Stimulated activated CD4-positive, alpha-beta T cell treated with anti-CD3 and anti-CD28 coated beads, Interleukin-12 subunit alpha, Interleukin-12 subunit beta, amount 100 ng/mL, for 4 hours (primary cell): ENCODE measurements at places on chromosomes 7 and 10.

GRCh38 chr7:121084256-121084655 is 95.7 kb downstream of the CPED1 start:
- no peak for DNase-seq

- no peak for DNase-seq
These were observed 112.3 kb downstream of the ARHGAP12 start for GRCh38 chr10:31816318-31816717.

GRCh38 chr7:43193893-43194292 is 81.4 kb downstream of the HECW1 start:
- no peak for DNase-seq

GRCh38 chr10:111435871-111436270 is 359.0 kb downstream of the ADRA2A start:
- no peak for DNase-seq

- no peak for DNase-seq
These were observed 744.7 kb downstream of the KCNMA1 start for GRCh38 chr10:76892766-76893479.

- DNase-seq = peak; percentile 51
These were observed 737 bp downstream of the ZMIZ1 start for GRCh38 chr10:79069325-79070080.

DNA sequence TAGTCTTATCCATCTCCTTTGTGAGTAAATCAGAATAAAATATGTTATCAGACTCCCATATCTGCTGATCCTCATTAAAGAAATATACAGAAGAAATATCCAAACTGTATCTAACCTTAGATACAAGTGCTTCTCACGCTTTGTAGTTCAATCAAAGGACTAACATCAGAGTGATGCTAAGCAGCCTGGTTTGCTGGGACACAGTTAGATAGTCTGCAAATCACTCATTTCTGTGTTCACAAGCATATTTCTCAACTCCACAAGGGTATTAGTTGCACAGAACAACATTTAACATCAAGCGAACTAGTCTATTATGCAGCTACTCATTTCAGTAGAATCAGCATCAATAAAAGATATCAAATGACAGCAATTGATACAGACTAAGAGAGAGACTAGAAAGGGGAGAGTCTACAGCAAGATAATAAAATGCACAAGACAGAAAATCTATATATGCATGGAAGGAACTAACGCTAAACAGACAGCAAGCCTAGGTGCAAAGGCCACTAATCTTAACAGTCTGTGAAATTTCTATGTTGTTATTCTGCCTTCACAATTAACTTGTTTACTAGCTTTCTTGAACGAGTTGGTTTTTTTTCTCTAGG is 30.0 kb downstream of the DNAJC12 start:
- DNase-seq = no peak

DNA sequence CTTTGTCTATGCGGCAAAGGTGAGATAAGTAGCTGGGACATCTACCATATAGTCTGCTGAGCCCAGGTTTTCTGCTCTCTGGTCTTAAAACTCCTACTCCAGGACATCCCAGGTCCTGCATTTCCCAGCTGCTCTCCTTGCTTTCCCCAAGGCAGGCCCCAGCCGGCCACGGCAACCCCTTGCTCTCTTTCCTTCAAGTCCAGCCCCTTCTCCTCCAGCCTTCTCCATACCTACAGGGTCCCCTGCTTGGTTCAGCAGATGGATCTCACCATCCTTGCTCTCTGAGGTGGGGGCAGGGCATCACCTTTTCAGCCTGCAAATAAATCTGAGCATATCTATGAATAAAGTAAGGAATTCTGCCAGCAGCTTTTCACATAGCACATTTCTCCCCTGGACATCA is 8.7 kb downstream of the GIMAP5 start:
- no peak for DNase-seq

DNA sequence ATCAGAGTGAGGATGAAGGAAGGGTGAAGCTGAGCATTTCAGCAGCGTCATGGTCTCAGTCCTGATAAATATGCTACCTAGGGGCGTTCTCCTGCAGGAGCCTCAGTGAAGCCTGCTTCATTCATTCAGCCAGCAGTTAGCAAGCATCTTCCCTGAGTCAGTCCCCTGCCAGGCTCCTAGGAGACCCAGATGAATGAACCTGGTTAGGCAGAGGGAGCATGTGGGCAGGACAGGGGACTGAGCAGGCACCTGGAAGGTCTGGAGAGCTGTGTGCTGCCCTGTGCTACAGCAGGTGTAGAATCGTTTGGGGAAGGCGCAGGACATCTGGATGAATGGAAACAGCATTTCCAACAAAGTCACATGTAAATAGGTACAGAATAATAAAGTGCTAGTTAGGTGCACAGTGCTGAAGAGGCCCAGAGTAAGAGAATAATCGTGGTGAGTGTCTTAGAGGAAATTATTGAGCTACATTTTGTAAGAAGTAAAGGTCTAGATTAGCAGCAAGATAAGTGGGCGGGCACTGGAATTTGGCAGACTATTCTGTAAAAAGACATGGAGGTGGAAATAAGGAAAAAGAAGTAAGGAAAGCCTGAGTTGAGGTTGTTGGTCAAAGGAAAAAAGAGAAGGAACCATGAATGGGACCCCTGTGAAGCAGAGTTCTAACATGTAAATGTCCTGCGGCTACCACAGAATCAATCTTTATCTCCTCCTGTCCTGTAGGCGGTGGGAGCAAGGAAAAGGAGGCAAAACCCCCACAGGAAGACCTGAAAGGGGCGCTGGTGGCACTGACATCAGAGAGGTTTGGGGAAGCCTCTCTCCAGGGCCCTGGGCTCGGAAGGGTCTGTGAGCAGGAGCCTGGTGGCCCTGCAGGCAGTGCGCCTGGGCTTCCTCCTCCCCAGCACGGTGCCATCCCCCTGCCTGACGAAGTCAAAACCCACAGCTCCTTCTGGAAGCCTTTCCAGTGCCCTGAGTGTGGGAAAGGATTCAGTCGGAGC is 12.0 kb downstream of the ZSCAN25 start:
- no peak for DNase-seq

DNA sequence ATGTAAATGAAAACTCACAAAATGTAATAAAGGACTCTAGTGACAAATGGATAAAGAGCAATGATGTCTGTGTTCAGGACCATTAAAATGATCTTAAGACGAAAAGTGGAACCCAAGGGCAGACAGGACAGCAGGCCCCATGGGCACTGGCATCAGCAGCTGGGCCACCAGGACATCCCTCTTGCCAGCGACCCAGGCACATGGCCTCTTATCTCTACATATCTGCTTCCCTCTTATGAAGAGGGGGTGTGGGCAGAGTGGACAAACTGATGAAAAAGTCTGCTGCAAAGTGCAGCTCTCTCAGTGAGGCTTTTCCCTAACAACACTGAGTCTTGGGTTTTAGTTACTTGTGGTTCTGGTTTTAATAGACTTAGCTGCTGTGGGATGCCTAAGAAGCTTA is 44.8 kb upstream of the ANKRD1 start:
- DNase-seq = no peak

DNA sequence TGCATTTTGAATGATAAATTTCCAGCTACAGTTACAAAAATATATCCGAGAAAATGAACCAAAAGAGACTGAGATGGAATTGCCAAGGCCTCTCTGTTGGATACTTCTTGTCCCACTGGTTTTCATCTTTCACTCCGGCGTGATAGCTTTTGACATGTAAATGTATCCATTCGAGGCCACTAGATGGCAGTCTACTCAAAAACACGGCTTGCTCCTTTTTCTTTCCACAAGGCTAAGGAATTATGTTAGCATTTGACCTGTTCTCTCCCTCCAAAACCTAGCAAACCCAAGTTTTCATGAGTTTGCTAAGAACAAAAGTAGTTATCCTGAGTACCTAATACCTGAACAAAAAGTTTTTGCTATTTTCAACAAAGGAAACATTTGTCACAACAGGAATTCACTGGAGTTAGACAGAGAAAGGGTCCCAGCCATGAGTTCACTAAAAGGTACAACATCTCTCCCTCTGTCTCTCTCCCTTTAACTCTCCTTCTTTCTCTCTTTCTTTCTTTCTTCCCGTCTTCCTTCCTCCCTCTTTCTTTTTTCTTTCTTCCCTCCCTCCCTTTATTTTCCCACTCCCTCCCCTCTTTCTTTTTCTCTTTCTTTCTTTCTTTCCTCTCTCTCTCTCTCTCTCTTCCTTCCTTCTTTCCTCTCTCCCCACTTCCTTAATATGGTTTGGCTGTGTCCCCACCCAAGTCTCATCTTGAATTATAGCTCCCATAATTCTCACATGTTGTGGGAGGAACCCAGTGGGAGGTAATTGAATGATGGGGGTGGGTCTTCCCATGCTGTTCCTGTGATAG is 207.9 kb upstream of the MYO3A start:
- DNase-seq = no peak

- no peak for DNase-seq
These were observed 58.1 kb upstream of the HABP2 start for GRCh38 chr10:113494761-113495160.

- DNase-seq = no peak
These were observed 561.9 kb upstream of the GALNT17 start for GRCh38 chr7:70570029-70570428.

DNA sequence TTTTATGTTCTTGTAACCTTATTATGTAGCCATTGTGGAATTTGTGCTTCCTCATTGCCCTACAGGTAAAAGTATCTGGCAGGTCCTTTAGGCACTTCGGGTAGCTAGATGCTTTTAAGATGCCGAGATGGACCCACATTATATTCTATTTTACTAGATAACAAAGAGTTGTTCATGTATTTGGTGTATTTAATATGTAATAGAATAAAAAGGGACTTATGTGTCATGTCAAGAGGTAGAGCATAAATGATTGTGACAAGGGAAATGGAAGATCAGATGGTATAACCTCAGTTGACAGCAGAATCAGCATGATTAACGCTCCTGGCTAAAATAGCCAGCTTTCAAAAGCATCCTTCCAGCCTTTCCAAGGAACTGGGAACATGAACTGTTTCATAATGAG is 50.6 kb downstream of the NPY start:
- DNase-seq = no peak

DNA sequence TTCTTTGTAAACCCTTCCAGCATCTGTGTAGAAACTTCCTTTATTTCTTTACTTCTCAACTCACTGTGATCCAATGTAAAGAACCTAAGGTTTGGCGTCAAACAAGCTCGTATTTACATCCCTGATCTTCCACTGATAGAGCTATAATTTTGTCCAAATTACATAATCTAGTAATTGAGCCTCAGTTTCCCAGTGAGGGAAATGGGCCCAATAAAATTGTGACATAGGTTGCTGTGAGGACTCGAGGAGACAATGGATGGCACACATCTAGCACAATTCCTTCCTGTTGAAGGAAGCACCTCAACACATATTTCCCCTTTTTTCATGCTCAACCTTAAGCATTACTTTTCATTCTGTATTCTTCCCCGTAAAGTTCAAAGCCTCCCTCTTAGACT is 193.3 kb upstream of the BMPER start:
- DNase-seq = no peak

DNA sequence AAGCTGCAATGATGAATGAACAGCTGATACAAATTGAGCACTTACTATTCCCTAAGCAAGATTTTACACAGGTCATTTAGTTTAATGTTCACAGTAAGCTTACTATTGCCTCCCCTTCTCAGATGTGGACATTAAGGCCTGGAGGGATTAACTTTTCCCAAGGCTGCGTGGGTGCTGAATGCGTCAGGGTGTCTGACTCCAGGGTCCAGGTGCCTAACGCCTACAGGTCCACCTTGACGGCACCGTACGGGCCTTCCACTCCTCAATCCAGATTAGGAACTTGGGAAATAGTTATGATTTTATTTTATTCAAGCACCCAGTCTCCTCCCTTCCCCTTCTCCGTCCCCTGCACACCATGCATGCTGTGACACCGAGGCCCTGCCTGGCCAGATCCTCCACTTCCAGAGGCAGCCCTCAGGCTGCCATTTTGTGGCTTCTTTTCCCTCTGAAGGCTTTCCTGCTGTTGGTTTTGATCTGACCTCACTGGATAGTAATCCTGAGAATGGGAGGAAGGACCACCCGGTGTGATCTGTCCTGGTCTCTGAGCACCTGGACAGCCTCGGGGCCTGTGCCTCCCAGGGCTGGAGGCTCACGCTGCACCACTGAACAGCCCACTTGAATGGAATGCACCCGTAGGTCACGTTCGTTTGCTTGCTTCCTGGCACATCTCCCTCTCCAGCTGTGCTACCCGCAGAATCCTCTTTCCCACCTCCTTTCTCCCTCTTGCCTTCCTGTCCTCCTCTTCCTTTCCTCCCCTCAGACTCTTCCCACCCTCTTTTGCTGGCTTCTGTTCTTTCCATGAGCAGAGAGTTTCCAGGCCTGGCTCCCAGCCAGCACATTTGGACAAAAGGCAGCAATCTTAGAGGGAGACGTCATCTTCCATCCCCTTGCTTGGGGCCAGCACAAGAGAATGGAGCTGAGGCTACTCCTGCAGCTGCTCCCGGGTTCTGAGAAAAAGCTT is 14.4 kb downstream of the DENND2A start:
- DNase-seq = no peak

DNA sequence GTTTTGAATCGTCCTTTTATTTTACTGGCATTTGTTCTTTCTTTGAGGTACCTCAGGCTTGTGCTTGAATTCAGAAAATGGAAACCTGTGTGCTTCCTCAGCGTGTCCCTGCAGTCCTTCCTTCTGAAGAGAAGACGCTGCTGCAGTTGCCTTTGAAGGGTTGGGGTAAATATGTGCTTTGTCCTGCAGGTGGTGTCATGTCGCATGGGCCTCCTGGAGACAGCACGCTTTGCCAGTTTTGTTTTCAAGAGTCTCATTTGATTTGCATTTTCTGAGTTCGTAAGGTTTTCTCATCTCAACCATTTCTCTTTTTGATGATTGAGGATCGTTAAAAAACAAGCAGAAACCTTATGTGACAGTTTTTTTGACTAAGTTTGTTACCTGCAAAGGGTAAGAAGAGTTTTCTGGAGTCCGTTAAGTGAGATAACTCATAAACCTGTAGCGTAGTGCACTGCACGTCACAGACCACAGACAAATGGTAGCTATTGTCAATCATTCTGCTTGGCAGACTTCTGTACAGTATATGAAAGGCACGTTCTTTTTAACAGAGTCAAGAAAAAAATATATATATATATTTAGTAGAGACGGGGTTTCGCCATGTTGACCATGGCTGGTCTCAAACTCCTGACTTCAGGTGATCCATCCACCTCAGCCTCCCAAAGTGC is 57.0 kb downstream of the CDC123 start:
- no peak for DNase-seq

GRCh38 chr7:16667355-16667754 is 21.4 kb downstream of the BZW2 start:
- no peak for DNase-seq

- DNase-seq = no peak
These were observed 6.0 kb downstream of the GNG11 start for GRCh38 chr7:93927585-93927984.
